MCF 10A (cell line): ENCODE measurements at places on chromosomes 16 and 17. TPM values are rescaled to one million over a fixed set of nuclear protein-coding genes. Genes with fewer than 3 reads are reported as not detected.

DNA sequence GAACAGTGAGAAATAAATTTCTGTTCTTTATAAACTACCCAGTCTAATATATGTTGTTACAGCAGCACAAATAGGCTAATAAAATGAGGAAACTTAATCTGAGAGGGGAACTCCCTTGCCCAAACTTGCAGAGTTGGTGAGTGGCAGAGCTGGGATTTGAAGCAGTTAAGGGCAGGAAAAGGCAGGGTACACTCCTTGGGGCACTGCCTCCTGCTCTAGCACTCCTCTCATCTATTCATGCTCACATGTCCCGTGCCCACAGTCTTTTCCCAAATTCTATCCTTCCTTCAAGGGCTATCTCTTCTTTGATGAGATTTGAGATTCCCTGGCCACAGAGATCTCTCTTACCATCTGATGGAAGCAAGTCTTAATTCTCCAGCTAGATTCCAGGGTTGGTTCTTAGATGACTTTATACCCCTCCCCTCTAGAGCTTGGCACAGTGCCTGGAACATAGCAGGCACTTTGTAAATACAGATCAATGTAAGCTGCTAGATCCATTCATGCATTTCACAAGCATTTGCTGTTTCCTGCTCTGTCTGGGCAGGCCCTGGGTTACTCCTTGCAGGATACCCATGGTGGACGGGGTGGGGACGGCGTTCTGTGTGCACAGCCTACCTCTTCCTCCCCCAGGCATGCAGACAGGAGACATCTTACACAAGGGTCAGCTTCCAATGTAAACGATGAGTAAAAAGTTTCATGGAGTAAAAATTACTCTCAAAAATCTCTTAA lies 39.2 kb upstream of the ABCC12 start:
- H3K36me3 ChIP-seq = no peaks in the 10 kb centered on the region
- peak overlapping the region; percentile 73 for H3K27ac ChIP-seq
- peak; percentile 93 for DNase-seq
- peaks cover 8% of the 10 kb centered on the region for H3K4me1 ChIP-seq
- H3K4me3 ChIP-seq = no peak overlapping the region

- no peaks in the 10 kb centered on the region for H3K27me3 ChIP-seq
- no peak for DNase-seq
- H3K36me3 ChIP-seq = no peaks in the 10 kb centered on the region
- H3K4me3 ChIP-seq = no peak overlapping the region
- H3K4me1 ChIP-seq = peaks cover 7% of the 10 kb centered on the region
Observed at GRCh38 chr17:69320210-69320907, 6.6 kb downstream of the ABCA5 start.

DNA sequence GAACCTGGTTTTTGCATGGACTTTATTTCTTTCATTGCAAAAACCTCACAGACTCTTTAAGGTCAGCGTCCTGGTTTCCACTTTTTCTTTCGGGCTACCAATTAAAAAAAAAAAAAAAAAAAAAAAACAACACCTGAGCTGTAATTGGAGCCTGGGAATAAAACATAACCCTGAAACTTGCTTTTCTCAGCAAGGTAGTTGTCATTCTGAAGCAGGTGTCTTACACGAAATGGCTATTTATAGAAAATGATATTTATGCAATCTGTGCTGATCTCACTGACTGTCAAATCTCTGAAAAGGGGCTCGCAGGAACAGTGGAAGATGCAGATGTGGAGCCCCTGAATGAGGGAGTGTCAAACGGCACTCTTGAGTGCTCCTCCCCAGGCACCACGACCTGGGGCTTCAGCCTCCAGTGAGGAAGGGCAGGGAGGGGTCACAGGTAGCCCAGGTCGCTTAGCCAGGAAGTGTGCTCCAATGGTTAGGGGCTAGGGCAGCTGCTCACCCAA lies 10.4 kb upstream of the COTL1 start:
- H3K27ac ChIP-seq = no peak overlapping the region
- H3K36me3 ChIP-seq = no peaks in the 10 kb centered on the region
- H3K4me3 ChIP-seq = no peak overlapping the region

DNA sequence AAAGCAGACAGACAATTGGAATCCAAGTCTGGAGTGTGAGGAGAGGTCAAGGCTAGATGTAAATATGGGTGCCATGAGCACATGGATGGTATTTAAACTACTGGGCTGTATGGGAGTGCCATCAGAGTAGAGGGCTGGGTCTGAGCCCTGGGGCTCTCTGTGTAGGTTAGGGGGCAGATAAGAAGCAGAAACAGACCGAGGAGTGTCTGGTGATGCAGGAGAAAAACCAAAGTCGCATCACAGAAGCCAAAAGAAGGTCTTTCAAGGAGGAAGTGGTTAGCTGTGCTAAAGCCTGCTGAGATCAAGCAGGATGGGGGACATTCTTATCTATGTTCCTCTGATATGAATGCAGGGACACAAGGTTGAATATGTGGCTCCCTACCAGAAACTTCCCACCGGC lies 1.9 kb downstream of the TSEN54 start:
- no peak for DNase-seq
- H3K4me1 ChIP-seq = peaks cover 11% of the 10 kb centered on the region
- H3K27ac ChIP-seq = no peak overlapping the region
- peak overlapping the region; percentile 81 for H3K4me3 ChIP-seq
- no peaks in the 10 kb centered on the region for H3K27me3 ChIP-seq
- H3K36me3 ChIP-seq = peaks cover 59% of the 10 kb centered on the region

- no peak for DNase-seq
- no peaks in the 10 kb centered on the region for H3K4me1 ChIP-seq
Observed at GRCh38 chr16:88084881-88085280, 133.6 kb downstream of the BANP start.

DNA sequence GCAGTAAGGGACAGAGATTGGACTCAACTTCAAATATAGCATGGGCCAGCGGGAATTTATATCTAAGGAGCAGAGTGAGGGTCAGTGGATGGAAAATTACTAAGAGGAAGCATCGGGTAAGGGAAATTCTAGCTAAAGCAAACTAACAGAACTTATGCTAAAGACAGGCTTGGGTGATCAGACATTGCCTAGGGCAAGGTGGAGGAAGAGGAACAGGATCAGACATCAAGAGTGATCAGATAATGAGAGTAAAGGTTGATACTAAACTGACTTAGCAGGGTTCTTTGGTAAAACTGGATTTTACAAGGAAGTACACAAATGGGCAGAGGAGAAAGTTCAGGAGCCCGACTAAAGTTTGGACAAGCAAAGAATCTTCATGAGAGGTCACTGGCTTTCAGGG lies 86.3 kb upstream of the TOM1L1 start:
- no peak overlapping the region for H3K27ac ChIP-seq
- no peak for DNase-seq
- no peak overlapping the region for H3K4me3 ChIP-seq
- peaks cover 6% of the 10 kb centered on the region for H3K4me1 ChIP-seq
- H3K36me3 ChIP-seq = no peaks in the 10 kb centered on the region
- H3K27me3 ChIP-seq = no peaks in the 10 kb centered on the region

DNA sequence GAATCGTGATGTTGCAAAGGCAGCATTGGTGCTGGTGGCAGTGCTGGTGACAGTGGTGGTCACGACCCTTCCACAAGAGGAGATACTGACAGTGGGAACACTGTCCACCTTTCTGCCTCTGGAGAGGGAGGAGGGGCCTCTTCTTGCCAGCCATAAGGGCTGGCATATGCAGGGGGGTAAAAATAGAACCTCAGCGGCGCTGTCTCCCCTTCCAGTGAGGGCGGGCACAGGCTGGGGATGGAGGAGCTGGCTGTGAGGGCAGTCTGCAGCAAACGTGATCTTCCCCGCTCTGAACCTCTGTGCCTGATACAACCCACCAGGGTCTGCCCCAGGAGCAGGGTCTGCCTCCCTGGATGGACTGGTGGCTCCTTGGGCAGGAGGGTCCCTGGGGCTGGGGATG lies 3.4 kb downstream of the RAP1GAP2 start:
- no peak overlapping the region for H3K27ac ChIP-seq
- H3K4me1 ChIP-seq = no peaks in the 10 kb centered on the region
- H3K4me3 ChIP-seq = no peak overlapping the region
- peaks cover 30% of the 10 kb centered on the region for H3K27me3 ChIP-seq

GRCh38 chr17:44394833-44395232 lies 5.4 kb upstream of the ITGA2B start:
- no peak overlapping the region for H3K27ac ChIP-seq
- H3K27me3 ChIP-seq = no peaks in the 10 kb centered on the region
- H3K4me1 ChIP-seq = no peaks in the 10 kb centered on the region
- no peak overlapping the region for H3K4me3 ChIP-seq
- H3K36me3 ChIP-seq = peaks cover 49% of the 10 kb centered on the region
- DNase-seq = no peak

ZNF75A gene
- 24.3 and 28.2 TPM in 2 replicates for total RNA-seq
